Globus pallidus (tissue), 1 donor: ENCODE measurements at places on chromosomes 7 and 10.

- DNase-seq: no peak
Observed at GRCh38 chr10:4541292-4541691, 284.7 kb upstream of the AKR1E2 start.

GRCh38 chr7:127889677-127890076 is 141.6 kb downstream of the LRRC4 start:
- DNase-seq: no peak

GRCh38 chr7:83457022-83457892 is 191.7 kb downstream of the SEMA3E start:
- DNase-seq: no peak

DNA sequence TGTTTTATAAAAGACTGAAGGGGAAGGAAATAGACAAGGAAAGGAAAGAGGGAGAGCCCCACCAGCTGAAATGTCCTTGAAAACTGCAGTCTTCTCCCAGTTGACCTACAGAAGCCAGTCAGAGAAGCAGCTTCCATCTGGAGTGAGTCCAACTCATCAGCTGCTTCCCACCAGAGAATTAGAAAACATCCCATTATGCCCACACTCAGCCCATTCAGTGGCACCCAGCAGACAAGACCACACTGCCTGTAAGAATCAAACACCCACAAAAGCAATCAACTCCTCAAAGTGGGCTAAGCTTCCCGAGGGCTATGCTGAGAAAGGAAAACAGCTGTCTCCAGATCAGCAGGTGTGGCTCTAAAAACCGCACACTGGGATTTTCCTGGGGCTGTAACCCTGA is 29.6 kb upstream of the TMEM213 start:
- DNase-seq: peak; percentile 11

DNA sequence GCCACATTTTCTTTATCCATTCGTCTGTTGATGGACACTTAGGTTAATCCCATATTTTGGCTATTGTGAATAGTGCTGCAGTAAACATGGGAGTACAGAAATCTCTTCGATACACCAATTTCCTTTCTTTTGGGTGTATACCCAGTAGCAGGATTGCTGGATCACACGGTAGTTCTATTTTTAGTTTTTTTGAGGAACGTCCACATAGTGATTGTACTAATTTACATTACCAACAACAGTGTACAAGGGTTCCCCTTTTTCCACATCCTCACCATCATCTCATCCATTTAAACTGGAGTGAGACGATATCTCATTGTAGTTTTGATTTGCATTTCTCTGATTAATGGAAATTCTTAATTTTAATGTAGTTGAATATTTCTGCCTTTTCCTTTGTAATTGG is 19.3 kb downstream of the VKORC1L1 start:
- no peak for DNase-seq

DNA sequence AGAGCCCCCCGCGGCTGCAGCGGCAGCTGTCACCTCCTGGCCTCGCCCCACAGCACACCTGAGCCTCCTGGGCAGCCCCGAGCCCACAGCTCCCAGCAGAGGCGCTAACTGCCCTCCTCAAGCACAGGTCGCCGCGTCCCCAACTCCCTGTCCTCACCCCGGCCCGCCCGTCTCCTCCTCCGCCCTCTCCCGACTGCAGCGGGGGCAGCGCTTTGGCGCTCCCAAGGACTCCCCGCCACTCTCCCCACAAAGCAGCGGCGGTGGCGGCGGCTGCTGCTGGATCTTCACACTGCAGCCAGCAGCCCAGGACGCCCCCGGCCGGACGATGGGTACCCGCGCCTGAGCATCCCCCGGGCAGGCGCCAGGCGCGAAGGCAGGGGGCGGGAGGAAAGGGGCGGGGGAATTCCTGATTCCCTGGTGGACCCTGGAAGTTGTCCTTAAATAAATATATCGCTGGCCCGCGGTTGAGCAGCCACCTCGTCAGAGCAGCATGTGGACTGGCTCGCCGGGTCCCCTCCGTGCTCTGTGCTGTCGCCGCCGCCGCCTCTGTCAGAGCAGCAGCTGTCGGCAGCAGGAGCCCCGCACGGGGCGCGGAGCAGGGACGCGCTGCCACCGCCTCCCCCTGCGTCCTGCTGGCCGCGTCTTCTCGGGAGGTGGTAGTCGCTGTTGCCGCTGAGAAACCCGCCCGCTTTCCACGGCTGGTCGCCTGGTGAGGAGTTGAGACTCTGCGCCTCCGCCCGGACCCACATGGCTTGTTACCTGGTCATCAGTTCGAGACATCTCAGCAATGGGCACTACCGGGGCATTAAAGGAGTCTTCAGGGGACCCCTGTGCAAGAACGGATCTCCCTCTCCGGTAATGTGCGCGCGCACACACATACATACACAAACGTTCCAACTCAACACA is at the start of gene ZNF804B:
TSS of gene ZNF804B (plus strand) at position 471 of the 906 bp plus-strand sequence. CDS start at position 748, 277 bp downstream.
- no peak for DNase-seq

- no peak for DNase-seq
Observed at GRCh38 chr7:90592033-90592432, 4.1 kb upstream of the CDK14 start.

GRCh38 chr10:113132591-113133121 is 182.6 kb downstream of the TCF7L2 start:
- no peak for DNase-seq

DNA sequence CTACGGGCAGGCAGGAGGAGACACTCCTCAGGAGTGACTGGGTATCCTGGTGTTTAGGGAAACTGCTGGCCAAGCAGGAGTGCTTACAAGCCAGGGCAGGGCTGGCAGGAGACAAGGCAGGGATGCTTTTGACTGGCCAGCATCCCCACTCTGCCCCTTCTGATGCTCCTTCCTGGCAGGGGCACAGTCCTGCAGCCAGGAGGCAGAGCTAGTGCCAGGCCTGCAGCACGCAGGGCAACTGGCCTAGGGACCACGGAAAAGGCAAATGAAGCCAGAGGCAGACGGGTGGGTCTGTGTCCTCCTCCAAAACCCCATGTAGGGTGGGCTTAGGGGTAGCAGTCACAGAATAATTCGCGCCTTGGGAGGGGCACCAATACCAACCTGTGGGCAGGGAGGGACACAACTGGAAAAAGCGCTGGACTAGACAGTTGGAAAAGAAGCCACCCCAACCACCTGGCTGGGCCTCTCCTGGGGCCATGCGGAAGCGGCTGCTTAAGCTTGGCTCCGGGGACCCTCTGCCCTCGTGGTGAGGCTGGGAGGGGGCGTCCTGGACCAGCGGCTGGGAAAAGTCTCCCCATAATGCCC is 4.8 kb downstream of the IMPDH1 start:
- DNase-seq: no peak

DNA sequence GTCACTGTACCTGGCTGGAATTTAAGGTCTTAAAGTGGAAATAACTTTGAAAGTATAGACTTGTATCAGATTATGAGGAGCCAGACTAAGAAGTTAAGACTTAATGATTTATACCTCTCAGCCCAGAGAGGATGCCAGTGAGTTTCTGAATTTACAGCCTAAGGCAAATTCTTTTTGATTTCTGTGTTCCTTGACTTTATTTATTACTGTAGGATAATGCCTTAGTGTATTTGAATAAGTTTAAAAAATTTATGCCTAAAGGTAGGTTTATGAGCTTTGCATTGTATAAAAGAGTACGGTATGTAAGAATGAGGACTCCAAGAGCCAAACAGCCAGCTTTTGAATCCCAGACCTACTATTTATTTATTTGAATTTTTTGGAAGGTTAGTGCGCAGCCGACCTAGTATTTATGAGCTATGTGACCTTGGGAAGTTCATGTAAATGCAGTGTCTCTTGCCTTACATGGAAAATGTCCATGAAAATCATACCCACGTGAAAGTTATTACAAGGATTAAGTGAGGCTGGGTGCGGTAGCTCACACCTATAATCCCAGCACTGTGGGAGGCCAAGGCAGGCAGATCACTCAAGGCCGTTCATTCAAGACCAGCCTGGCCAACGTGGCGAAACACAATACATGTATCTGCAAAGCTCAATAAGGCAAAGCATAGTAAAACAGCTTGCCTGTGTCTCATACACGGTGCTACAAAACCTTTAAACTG is 174.6 kb downstream of the AUTS2 start:
- no peak for DNase-seq

DNA sequence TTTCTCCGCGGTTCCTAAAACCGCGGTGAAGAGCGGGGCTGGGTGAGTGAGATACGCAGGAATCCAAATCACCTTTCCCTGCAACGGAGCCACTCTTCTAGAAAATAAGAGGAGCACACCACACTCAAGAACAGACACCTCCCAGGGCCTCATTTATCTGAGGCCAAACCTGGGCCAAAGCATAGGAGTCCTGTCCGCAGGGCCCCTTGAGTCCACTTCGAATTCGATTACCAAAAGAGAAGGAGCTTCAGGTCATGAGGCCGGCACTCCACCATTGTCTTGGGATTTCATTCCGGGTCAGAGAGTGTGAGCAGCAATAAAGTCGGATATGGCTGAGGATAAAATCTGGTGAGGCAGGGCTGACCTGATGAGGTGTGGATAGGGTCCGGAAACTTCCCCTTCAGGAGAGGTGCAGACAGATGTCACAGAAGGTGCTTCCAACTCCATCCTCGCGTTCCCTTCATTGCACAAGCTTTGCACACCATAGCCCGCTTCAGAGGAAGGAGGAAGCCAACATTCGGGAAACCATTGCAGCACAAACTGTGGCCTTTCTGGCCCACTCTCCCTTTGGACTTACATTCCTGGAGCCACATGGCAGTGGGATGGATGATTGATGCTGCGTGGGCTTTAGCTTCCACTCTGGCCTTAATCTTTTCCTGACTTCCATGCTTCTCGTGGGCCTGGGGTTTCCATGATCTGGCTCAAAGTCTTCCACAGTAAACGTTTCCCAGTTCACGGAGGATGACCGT is 27.2 kb upstream of the ZNF273 start:
- DNase-seq: no peak

- DNase-seq: no peak
Observed at GRCh38 chr10:30047924-30048531, 11.4 kb downstream of the JCAD start.

DNA sequence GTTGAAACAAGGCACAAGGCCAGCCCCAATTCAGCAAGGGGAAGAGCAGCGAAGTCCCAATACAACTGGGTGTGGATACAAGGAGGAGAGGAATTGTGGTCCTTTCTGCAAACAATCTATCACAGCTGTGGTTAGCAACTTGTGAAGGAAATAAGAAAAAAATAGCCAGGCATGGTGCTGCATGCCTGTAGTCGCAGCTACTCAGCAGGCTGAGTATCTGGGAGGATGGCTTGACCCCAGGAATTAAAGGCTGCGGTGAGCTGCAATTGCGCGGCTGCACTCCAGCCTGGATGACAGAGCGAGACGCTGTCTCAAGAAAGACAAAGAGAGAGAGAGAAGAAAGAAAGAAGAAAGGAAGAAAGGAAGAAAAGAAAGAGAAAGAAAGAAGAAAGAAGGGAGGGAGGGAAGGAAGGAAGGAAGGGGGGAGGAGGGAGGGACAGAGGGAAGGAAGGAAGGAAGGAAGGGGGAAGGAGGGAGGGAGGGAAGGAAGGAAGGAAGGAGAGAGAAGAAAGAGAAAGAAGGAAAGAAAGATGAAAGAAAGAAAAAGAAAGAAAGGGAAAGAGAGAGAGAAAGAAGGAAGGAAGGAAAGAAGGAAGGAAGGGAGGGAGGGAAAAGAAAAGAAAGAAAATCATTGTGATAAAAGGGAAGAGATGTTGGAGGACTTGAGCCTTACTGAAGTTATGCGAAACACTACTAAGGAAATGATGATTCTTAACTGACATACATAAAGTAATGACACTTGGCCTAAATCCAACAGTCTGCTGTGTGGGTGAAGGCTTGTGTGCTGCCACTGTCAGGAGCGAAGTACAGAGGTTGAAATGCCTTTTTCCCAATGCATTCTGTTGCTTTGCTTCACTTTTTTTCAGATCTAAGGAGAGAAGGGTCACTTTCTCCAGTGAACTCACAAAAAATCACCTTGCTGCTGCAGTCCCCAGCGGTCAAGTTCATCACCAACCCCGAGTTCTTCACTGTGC is 117.0 kb upstream of the STK17A start:
- DNase-seq: no peak

DNA sequence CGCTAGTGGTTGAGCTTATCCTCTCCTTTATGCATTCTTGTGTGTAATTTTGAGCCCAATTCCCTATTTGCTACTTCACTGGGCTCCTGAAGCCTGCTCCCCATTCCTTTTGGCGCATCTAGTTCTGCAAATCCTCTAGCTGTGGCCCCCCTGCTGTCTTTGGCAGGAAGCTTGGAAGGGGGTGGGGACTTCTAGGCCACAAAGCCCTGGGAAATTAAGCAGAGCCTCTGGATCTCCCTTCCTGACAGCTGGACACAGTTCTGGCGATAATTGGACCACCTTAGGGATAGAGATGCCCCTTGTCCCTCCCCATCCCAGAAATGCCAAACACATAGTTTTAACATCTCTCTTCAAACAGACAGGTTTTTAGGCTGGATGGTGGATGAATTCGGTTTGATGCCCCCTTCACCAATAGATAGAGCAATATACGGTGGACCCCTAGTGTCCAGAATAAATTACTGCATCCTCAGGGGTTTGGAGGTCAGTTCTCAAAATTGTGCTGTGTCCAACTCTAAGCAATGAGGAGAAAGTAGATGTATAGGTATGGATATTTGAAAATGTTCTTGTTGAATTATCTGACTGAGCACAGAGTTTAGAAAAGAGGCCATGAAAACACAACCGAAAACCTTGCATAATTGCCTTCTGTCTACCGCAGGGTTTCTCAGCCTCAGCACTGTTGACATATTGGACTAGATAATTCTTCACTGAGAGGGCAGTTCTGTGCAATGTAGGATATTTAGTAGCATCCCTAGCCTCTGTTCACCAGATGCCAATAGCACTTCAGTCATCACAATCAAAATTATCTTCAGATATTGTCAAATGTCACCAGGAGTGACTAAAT is 75.5 kb downstream of the PAPSS2 start:
- peak; percentile 27 for DNase-seq

DNA sequence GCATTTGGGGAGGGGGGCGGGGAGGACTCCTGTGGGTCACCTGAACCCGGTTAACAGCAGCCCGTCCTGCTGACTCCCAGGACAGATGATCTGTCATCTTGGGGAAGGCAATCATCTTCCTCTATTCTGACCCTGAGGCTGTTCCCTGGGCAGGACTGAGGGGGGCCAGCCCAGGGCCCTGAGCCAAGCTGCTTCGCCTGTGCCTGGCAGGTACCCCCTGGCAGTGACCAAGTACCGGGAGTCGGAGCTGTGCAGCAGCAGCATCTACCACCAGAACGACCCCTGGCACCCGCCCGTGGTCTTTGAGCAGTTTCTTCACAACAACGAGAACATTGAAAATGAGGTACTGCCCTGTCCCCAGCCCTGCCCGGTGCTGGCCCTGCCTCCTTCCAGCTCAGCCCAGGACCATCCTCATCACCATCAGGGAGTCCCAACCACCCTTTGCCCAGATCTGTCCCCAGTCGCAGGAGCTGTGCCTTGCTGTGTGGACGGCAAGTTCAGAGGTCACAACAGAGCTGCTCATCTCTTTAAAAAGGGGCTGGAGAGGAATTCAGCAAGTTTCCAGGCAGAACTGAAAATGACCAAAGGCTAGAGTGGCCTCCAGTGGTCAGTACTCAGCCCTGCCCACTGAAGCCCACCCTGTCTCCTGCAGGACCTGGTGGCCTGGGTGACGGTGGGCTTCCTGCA is 8.1 kb downstream of the AOC1 start:
- DNase-seq: no peak

GRCh38 chr10:95287281-95287680 is 3.5 kb downstream of the PDLIM1 start:
- DNase-seq: no peak

- no peak for DNase-seq
Observed at GRCh38 chr7:117169907-117170306, 153.0 kb downstream of the WNT2 start.

GRCh38 chr10:121352231-121352855 is 245.9 kb downstream of the FGFR2 start:
- no peak for DNase-seq
